ENCODE measurements at places on chromosomes 12 and 14.

DNA sequence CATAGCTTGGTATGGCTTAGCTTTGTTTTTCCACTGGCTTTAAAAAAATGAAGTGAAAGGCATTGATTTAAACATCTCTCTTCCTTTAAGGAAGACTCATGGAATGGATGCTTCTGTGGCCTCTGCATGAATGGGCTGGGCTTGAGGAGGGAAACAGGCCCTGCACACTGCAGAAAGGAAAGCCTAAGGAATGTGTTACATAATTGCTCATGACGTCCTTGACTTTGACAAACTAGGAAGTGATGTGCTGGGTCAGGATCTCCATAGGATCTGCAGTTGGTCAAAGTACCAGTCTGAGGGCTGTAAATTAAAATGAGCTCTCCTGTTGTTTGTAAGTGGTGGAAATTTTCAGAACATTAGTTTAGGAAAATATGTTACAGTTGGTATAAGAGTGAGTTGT, 12.7 kb downstream of the SAMD4A start:
- no peak for DNase-seq

DNA sequence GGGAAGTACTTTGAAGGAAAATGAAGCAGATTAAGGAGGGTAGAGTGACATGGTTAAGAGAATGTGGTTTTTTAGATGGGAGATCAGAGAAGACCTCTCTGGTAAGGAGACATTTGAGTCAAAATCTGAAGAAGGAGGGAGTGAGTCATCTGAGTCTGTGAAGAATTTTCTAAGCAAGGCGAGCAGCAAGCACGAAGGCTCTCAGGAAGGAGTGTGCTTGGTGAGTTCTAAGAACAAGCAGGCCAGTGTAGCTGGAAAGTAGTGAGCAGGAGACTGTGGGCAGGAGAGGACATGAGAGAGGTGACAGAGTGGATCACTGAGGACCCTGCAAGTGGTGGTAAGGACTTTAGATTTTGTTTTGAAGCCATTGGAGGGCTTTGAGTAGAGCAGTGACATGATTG, 76.3 kb upstream of the FUT8 start:
- DNase-seq, result peak; percentile 88

DNA sequence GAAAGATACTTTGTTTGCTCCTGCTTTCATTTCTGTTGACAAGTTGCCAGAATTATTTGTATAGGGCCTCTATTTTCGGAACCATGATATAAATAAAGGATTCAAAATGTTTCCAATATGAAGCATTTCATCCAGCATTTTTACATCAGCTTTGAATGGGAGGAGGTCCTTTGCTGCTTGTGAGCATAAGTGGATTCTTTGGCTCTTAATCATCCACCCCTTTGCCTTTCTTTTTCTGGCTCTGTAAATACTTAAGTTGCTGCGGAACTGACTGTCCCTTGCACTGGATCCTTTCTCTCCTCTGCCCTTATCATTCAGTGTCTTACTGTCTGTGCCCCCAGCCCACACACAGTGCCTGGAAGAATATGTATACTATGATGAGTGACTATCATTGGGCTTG, 357.3 kb upstream of the RGS6 start:
- DNase-seq, result peak; percentile 53

DNA sequence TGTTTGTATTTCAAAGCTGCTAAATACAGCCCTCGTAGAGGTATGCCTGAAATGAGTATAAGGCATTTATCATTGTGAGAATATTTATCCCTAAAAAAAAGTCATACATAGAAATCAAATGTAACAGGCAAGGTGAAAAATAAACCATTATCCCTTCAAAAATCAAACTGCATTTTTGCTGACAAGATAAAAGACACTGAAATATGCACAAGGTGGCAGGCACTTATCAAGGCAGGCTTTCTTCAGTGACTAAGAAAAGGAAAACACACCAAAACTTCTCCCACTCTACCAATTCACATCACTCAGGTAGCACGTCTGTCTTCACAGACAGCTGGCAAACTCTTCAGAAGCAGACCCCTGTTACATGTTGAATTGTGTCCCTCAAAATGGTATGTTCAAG, 23.6 kb downstream of the ARMH4 start:
- DNase-seq, result no peak

- DNase-seq, result peak; percentile 58
These were observed 23.5 kb upstream of the YY1 start for GRCh38 chr14:100215330-100215885.

- peak; percentile 77 for DNase-seq
These were observed 28.5 kb downstream of the FOS start for GRCh38 chr14:75306927-75307699.

Measured in activated CD4-positive, alpha-beta T cell treated with anti-CD3 and anti-CD28 coated beads, Interleukin-2, amount 10 ng/mL, durations not matched to agents 24 days and 14 days (primary cell).